Purkinje cell (primary cell): ENCODE measurements at places on chromosomes 12 and 14. TPM values are rescaled to one million over a fixed set of nuclear protein-coding genes. Genes with fewer than 3 reads are reported as not detected.

GARIN6 gene
- 0.91 and 2.3 TPM in 2 replicates for polyA plus RNA-seq

TAS2R10 gene
- 3.4 and 4.6 TPM in 2 replicates for polyA plus RNA-seq

FERMT2 gene
- polyA plus RNA-seq = 14.0 and 17.0 TPM in 2 replicates

AHNAK2 gene
- polyA plus RNA-seq = 3.8 and 6.1 TPM in 2 replicates

TMEM132C gene
- polyA plus RNA-seq = 0.27 TPM in 1 of 2 replicates, not detected in the other

MSRB3 gene
- polyA plus RNA-seq = 8.8 and 9.2 TPM in 2 replicates
